ENCODE measurements at places on chromosomes 5 and 9. TPM values are rescaled to one million over a fixed set of nuclear protein-coding genes. Genes with fewer than 3 reads are reported as not detected.

GRCh38 chr9:104860263-104860662, 67.7 kb downstream of the ABCA1 start:
- H3K4me1 ChIP-seq = peaks cover 40% of the 10 kb centered on the region
- DNase-seq = no peak
- H3K27ac ChIP-seq = no peak overlapping the region
- H3K36me3 ChIP-seq = peaks cover 4% of the 10 kb centered on the region
- no peak overlapping the region for H3K4me3 ChIP-seq

GRCh38 chr5:83562791-83563557, 91.4 kb downstream of the VCAN start:
- peaks cover 13% of the 10 kb centered on the region for H3K27me3 ChIP-seq
- peaks cover 61% of the 10 kb centered on the region for H3K4me1 ChIP-seq
- no peak for DNase-seq

DNA sequence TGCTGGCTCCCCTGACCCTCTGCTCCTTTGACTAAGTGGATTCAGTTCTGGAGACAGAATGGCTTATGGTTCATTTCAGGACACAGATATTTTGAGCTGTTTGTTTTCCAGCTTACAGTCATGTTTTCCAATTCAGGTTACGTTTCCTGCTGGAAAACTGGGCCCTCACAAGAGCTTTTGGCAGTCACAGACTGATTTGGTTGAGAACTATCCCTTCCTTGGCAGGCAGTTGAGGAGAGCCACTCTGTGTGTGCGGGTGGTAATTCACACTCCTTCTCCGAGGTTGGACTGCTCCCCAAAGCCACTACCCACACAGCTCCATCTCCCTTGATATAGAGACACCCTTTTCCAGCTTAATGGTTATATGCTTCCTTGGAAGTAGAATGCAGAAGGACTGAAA, 534.5 kb downstream of the TMEM38B start:
- no peak for DNase-seq
- H3K4me3 ChIP-seq = no peak overlapping the region
- H3K36me3 ChIP-seq = no peaks in the 10 kb centered on the region
- peaks cover 8% of the 10 kb centered on the region for H3K27me3 ChIP-seq
- H3K27ac ChIP-seq = no peak overlapping the region
- no peaks in the 10 kb centered on the region for H3K4me1 ChIP-seq

DNA sequence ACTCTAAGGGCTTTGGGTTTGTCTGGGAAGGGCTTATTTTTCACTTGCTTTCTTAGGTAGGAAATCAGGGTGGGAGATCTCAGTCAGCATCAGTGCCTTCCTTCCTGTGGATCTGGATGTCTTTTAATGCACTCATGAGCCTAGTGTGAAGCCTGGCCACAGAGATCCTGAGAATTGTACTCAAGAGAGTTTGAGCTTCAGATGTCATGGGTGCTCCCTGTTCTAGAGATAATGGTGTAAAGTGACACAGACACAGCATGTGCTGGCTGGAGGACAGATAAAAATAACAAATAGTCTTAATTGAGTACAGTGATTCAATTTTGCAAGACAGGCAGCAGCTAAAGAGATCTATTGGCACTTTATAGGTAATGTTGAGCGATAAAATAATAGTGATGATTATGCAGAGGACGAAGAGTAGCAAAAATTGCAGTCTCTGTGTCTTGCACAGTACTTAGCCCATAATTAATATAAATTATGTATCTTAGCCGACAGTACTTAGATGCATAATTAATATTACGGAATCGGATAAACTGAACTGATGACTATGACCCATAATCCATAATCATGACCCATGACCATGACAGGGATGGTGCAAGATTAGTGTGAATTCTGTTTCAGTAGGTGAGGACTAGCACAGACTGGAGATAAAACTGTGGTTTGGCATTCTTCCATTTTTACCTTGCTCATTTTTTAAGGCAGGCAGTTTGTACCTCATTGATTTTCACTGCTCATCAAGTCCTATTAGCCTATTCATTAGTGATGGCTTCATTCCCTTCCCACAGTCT, 408.7 kb upstream of the PIK3R1 start:
- no peak overlapping the region for H3K4me3 ChIP-seq
- H3K4me1 ChIP-seq = peaks cover 10% of the 10 kb centered on the region
- H3K27ac ChIP-seq = no peak overlapping the region
- no peak for DNase-seq
- peaks cover 10% of the 10 kb centered on the region for H3K27me3 ChIP-seq
- peaks cover 1% of the 10 kb centered on the region for H3K36me3 ChIP-seq

The CDO1 gene
- total RNA-seq = 24.6 TPM

The C5orf52 gene
- not detected for total RNA-seq

The CENPH gene
- 22.2 TPM for total RNA-seq

DNA sequence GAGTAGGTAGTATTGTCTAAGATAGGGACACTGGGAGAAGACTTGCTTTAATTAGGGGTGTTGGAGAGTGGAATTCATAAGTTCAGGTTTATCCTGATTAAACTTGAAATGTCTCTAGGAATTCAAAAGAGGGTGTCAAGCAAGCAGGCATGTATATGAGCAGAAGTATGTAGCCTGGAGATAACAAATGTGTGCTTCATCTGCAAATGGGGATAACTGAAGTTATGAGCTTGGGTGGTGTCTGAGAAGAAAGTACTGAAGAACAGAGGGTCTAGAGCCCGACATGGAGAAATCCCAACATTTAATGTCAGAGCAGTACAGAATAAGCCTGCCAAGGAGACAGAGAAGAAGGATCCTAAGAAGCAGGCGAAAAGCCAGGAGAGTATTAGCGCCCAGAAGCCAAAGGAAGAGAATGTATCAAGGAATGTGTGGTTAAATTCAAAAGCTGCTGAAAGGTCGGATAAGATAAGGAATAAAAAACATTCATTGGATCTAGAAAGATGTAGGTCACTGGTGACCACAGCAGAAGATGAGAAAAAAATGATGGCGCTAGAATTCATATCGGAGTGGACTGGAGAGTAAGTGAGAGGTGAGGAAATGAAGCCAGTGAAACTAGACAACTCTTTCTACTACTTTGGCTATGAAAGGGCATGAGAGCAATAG, 401.5 kb upstream of the PIK3R1 start:
- no peak overlapping the region for H3K27ac ChIP-seq
- H3K36me3 ChIP-seq = no peaks in the 10 kb centered on the region
- no peak overlapping the region for H3K4me3 ChIP-seq
- DNase-seq = no peak
- peaks cover 21% of the 10 kb centered on the region for H3K4me1 ChIP-seq
- peaks cover 7% of the 10 kb centered on the region for H3K27me3 ChIP-seq

GRCh38 chr5:76867827-76868693, 18.2 kb downstream of the S100Z start:
- no peak overlapping the region for H3K4me3 ChIP-seq
- no peaks in the 10 kb centered on the region for H3K36me3 ChIP-seq
- peaks cover 2% of the 10 kb centered on the region for H3K4me1 ChIP-seq
- H3K27me3 ChIP-seq = no peaks in the 10 kb centered on the region

The PPP3R2 gene
- not detected for total RNA-seq

DNA sequence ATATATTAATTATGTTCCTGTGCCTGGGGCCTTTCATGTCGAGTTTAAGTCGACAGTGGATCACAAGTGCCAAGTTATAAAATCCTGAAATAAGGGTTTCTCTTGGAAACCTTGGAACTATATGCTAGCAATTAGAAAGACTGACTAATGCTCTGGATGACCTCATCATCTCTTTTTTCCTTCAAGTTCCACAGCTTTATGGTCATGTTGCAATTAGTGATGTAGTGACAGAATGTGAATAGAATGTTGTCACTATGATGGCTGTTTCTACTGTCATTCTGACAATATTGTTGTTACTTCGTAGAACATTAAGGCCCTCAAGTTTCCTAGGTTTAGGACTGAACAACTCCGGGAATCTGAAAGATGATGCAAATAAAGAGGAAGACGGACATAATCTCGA, 368.0 kb upstream of the SEMA6A start:
- H3K27ac ChIP-seq = no peak overlapping the region
- no peaks in the 10 kb centered on the region for H3K36me3 ChIP-seq
- no peak for DNase-seq
- H3K4me1 ChIP-seq = peaks cover 10% of the 10 kb centered on the region
- H3K27me3 ChIP-seq = no peaks in the 10 kb centered on the region

DNA sequence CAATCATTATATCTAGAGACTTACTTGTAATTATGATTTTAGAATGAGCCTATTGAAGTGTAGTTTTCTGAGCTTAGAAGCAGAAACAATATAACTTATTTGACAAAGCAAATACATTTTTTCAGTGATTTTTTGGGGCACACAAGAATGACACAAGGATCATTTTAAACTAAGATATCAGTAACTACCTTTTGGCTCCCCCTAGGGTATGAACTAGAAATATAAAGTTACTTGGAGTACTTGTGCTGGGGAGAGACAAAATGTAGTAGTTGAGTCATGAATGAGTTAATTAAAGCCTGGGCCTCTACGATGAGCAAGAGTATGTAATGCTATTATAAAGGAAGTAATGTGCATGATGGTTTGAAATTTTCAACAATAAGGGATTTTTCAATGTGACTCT, 1244.1 kb upstream of the ACO1 start:
- H3K27me3 ChIP-seq = no peaks in the 10 kb centered on the region
- no peak overlapping the region for H3K27ac ChIP-seq
- no peak overlapping the region for H3K4me3 ChIP-seq
- H3K36me3 ChIP-seq = no peaks in the 10 kb centered on the region

GRCh38 chr9:25412646-25413045, 265.6 kb downstream of the TUSC1 start:
- no peak overlapping the region for H3K27ac ChIP-seq
- no peaks in the 10 kb centered on the region for H3K36me3 ChIP-seq

Data from progenitor cell of endocrine pancreas (in vitro differentiated cells).